Stimulated activated CD8-positive, alpha-beta memory T cell treated with anti-CD3 and anti-CD28 coated beads, Interleukin-4, amount 100 ng/mL, for 1 hour (primary cell): ENCODE measurements at places on chromosomes 1 and 21.

GRCh38 chr1:84257617-84258016 is 43.9 kb upstream of the SAMD13 start:
- no peak for DNase-seq

- no peak for DNase-seq
Measured at GRCh38 chr1:233304489-233305102, 9.1 kb upstream of the PCNX2 start.

DNA sequence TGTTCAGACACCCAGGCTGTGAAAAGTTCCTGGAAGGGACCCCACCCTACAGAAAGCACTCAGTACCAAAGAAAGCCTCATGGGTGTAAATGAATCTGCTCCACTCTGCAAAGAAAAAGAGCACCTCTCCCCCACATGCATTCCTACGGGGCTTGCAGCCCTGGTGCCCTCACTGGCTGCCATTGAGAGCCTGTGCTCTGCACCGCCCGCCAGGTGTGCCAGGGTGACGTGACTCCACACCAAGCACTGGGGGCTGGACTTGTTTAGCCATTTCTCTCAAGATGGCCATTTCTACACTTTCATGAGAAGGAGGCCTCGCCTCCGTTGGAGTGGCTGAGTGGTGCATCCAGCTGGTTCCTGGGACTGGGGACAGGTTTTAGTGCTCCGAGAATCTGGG is 380.5 kb upstream of the VAMP3 start:
- DNase-seq, result no peak

GRCh38 chr1:204858363-204858821 is 12.3 kb upstream of the NFASC start:
- no peak for DNase-seq

GRCh38 chr1:221032637-221033280 is 153.5 kb downstream of the HLX start:
- no peak for DNase-seq

DNA sequence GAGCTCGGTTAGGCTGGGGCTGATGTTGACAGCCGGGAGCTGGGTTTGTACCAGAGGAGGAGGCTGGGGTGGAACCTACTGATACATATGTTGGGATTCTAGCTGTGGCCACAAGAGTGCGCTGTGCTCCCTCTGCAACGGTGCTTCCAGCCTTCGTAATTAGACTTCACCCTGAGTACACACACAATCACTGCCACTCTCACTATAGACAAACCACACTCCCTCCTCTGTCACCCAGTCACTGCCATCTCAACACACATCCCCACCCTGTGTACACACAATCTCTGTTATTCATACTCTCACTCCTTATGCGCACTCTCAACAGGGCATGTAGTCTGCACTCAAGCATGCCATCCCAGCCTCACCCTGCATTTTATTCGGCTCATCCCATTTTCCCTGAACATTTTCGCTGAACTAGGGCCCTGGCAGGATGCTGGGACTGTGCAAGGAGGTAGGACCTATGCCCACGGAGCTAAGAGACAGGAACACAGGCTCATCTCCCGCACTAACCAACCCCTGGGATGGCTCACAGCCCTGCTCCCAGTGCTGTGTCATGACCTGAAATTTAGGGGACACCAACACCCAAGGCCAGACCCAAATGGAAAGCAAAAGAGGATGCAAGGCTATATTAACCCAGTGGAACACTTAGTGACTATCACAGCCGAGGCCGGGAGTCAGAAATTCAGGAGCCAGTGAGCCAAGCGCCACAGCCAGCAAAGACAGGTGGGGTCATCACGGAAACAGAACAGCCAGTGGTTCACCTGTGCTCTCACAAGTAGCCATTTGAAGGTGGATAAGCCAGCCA is 5.7 kb downstream of the GJB3 start:
- DNase-seq, result peak; percentile 31
